Cerebellar nuclear complex (tissue), 1 donor: ENCODE measurements at places on chromosomes 4 and X.

DNA sequence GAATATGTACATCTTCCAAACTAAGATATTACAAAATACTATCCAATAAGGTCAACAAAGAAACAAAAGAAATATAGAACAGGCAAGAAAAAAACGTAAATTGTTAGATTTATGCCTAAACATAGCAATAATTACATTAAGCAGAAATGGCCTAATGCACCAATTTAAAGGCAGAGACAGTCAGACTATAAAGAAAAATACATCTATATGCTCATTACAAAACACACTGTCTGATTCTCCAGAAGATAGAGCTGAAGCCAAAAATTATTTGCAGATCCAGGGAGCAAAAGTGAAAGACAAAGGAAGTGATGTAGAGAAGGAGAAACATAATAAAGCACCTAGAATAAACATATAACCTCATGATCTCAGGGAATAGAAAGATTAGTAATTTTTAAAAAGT, 246.9 kb downstream of the PAPSS1 start:
- DNase-seq, result no peak

DNA sequence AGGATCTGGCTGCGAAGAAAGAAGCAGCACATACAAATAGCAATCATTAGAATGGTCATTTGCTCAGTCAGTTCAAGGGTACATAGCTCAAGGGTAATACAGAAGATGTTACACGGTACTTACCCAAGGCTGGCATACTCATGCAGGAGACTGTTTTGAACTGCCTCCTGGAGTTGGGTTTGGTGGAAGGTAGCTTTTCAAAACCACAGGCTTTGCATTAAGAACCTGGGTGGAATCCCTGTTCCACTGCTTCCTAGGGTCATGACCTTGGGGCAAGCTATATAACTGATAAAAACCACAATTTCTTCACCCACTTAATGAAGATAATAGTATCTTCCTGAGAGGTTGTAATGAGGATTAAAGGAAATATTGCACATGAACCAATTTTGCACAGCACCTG, 36.5 kb downstream of the TBC1D9 start:
- no peak for DNase-seq

DNA sequence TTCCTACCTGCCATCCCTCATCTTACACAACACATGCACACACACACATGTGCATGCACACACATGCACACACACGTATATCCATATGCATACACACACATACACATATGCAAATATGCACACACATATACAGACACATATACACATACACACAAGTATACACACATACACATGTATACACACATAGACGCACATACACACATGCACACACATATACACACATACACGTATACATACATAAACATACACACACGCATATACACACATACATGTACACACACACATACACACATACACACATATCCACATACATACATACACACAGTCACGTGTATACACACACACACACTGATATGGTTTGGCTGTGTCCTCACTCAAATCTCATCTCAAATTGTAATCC, 37.0 kb upstream of the AFAP1 start:
- DNase-seq, result no peak

DNA sequence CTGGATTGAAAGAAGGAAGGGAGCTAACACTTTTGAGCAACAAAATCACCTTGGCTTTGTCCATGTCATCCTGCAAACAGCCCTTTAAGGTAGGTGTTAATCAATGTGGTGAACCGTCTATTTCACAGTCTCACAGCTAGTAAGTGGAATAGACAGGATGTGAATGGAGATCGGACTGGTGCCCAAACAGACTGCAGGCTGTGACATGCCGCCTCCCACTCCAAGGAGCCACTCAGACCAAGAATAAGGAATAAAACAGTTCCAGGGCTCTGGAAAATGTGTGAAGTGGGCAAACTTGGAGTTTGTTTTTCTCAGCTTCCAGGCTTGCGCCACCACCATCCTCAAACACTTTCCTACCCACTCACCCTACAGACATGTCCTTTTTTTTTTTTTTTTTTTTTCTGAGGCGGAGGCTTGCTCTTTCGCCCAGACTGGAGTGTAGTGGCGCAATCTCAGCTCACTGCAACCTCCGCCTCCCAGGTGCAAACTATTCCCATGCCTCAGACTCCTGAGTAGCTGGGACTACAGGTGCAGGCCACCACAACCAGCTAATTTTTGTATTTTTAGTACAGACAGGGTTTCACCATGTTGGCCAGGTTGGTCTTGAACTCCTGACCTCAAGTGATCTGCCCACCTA, 57.7 kb upstream of the SEC24B start:
- no peak for DNase-seq

DNA sequence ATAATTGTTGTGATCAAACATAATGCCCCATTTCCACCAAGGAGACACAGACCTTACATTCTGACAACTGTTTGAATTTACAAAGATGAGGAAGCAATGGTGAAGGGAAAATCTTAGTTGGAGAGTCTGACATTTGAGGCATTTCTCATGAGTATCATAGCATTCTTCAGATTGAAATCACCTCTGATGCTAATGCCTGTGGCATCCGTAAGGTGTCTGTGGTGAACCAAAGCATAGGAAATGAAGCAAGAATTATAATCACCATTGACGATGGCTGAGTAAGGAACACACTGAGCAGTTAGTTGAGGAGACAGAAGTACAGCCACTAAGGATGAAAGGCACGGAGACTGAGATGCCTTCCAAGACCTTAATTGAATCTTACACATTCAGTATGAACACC, 575.7 kb downstream of the TRIML1 start:
- DNase-seq, result no peak

DNA sequence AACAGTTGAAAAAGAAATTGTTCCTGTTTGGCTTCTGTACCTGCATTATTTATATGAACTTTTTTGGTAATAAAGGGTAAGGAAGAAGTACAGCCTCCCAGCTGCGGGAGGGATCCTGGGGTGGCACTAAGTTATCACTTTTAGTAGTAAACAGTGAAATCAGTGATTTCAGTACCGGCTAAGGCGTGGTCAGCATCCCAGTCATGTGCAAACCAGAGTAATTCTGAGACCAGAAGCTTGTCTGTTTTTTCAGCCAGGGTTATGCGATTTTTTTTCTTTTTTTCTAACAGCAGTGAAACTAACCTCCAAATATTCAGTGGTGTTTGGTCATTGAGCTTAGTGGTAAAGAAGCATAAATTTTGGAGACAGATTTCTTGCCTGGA, 3.3 kb downstream of the EGF start:
- no peak for DNase-seq

DNA sequence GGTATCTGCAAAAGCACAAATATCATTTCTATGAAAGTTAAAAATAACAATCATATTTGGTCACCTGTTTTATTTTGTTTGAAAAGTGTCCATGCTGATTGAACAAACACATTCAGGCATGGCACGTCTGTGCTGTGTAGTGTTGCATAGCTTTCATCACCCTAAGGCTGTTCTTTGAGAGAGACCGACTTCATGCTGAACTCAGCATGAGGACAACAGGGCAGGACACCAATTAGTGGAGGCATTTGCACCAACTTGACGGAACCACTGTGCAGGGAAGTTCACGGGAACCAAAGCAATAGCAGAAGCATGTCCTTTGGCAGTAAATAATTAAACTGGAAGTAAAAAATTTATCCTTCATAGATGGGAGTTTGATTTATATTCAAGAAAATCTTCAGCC, 158.4 kb upstream of the SLC7A11 start:
- DNase-seq, result no peak

DNA sequence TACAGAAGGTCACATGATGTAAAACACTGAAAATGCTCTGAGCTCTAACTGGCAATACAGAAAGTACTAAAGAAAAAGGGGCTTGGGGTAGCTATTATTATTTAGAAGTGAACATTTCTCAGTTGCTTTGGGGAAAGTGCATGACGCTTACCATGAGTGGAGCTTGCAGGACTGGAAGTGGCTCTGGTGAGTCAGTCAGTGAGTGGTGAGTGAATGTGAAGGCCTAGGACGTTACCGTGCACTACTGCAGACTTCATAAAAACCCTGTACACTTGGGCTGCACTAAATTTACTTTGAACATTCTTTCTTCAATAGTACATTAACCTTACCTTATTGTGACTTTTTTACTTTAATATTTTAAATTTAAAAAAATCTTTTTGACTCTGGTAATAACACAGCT, 89.3 kb upstream of the ENPP6 start:
- no peak for DNase-seq

DNA sequence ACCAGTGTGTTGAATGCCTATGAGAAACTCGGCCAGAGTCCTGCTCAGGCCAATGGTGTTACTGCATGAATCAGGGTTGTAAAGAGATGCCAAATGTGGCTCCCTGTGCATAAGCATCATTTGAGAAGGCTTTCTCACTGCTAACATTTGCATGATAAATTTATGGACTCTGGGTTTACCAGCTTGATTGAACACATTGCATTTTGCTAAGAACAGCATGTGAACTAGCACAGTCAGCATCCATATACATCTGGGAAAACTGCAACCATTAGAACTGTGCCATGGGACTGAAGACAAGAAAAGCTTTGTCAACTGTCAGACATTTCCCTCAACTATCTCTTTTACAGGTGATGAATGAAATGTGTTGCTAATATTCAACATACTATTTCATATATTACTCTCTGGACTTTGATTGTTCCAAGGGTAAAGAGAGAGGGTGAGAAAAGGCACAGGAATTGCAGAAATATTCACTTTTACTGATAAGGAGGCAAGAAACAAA, 1427.4 kb upstream of the ADGRL3 start:
- no peak for DNase-seq

GRCh38 chrX:45788315-45788714, 587.6 kb upstream of the DIPK2B start:
- no peak for DNase-seq
